ENCODE measurements at places on chromosomes 1 and 21.
A peak's percentile ranks its signal among the peaks of the same experiment; 100 is the strongest.

GRCh38 chr1:221878134-221878533, 136.2 kb upstream of the DUSP10 start:
- no peak for DNase-seq

- DNase-seq, result no peak
Measured at GRCh38 chr1:83500987-83501591, 497.8 kb downstream of the TTLL7 start.

- DNase-seq, result no peak
Measured at GRCh38 chr1:183859831-183860230, 54.9 kb downstream of the RGL1 start.

DNA sequence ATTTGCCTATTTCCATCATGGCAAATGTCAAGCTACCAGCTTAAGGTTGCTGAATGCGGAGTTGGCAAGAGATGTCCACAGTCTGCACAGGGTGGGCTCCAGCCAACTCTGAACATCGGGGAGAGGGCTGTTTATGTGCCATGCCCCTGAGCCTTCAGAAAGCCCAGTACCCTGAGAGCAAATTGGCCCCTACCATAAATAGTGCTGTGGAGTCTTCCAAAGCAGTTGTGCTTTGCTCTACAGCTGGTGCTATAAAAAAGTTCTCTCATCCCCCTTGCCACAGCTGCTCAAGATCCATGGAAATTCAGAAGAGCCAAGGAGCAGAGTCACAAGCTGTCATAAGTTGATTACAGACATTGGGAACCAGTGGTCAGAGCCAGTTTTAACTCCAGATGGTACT, 85.6 kb upstream of the CLDN14 start:
- DNase-seq, result no peak

DNA sequence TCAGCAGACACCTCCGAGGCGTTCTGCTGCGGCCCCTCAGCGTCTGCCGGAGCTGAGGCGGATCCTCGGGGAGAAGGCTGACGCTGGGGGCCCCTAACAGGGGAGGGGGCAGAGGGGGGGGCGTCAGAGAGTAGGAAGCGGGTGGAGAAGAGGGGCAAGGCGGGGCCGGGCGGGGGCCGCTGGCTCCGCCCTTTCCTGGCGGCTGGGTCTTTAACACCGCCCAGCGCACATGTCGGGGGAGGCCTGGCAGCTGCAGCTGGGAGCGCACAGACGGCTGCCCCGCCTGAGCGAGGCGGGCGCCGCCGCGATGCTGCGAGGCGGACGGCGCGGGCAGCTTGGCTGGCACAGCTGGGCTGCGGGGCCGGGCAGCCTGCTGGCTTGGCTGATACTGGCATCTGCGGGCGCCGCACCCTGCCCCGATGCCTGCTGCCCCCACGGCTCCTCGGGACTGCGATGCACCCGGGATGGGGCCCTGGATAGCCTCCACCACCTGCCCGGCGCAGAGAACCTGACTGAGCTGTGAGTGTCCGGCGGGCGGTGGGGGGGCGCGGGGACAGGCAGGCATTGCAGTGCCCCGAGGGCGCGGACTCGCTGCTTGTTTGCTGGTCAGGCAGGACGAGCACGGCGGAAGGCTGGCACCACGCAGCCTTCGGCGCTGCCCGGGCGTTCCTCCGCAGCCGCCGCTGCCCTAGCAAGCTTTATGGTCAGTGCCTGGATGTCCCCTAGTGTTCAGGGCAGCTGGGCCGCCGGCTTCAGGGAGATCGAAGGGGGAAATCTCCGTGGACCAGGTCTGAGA, at the start of gene NTRK1:
TSS of gene NTRK1 (plus strand) at position 238 of the 796 bp plus-strand sequence. CDS start at position 308, 70 bp downstream.
- peak; percentile 67 for DNase-seq

DNA sequence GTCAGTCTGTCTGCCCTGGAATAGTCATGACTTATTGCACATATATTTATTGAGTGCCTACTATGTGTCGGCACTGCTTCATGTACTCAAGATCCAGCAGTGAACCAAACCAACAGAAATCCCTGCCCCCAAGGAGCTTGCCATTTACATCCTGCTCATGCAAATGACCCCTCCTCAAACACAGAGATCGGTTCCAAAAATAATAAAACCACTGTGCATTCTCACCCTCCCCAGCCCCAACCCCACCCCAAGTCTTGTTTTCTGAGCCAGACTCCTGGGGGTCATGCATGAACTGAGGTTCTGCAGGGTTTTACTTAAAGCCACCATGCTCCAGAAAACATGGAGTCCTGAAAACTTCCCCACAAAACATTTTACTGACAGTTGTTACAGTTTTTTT, 61.9 kb downstream of the KIAA0040 start:
- no peak for DNase-seq

GRCh38 chr1:107863342-107863741, 101.6 kb downstream of the VAV3 start:
- DNase-seq, result no peak

DNA sequence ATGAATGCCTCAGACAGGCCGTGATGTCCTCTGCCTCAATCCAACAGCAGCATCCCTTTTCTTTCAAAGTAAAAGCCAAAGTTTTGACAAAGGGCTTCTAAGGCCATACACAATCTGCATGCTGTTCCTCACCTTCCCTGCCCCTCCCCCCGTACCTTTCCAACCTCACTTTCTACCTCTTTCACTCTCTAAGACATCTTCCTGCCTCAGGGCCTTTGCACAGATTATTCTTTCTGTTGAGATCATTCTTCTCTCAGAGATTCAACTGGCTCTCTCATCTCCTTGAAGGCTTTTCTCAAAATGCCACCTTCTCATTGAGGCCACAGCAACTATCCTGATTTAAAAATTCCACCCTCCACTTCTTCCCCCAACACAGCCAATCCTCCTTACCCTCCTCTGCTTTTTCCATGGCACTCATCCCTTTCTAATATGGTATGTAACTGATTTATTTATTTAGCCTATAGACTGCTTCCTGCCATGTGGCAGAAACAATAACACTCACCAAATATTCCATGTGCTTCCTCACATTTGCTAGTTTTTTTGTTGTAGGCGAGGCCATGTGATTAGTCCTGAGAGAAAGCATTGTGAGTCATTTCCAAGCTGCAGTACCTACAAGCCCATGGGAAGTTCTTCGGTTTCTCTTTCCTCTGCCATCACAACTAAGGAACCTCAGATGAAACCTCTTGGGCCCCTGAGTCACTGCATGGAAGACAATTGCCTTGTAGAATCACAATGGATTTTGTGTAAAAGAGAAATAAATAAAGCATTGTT, 58.7 kb upstream of the GADD45A start:
- no peak for DNase-seq

DNA sequence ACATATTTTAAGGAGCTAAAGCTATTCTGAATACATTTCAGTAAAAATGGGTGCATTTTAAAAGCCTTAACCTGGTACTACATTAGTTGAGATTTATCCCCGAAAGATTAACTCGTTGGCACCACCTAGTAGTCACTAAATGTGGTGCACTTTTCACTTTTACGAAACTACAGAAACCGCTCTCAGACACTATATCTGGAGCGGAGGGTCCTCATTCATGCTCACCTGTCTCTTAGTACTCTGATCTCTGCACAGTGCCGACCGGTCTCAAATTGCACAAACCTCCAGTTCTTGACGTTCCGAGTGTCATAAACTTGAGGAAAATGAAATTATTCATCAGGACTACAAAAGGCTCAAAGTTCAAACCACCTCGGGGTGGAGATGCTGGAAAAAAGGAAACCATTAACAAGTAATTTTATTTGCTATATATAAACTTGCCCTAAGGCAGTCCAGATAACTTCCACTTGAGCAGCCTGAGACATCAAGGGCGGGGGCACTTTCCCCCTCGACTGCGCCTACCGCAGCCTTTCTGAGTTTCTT, 722 bp downstream of the LZIC start:
- DNase-seq, result peak; percentile 19

- no peak for DNase-seq
Measured at GRCh38 chr1:219081943-219082925, 91.4 kb upstream of the LYPLAL1 start.

DNA sequence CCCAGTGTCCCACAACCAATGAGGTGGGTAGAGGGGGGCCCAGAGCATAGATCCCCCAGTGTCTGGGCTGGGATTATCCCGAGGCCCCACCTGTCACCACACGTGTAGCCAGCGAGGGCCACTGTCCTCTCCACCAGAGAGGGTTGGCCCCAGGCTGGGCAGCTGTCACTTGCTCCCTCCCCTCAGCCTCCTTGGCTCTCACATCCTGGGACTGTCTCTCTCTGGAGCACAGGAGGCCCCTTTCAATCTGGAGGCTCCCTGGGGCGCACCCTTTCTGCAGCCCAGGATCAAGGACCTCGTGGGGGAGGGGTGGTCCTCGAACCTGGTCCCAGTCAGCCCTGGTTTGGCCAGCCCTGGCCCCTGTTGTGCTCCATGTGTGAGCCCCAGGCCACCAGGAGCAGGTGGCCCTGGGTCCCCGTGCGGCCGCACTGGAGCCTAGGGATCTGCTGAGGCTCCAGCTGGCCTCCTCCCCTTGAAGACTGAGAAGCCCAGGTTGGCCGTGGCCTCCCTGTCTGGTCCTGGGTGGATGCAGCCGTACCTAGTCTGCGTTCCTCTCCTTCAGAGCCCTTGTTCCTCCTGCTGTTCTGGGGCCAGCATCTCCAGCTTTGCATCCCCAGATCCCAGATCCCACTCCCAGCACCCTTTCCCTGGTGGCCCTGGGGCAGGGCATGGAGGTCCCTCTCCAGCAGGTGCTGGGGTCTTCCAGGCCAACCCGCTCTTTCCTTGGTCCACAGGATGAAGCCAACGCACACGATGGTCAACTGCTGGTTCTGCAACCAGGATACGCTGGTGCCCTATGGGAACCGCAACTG, 6.7 kb downstream of the TMEM201 start:
- no peak for DNase-seq

- DNase-seq, result no peak
Measured at GRCh38 chr1:31583995-31584868, 7.9 kb downstream of the TINAGL1 start.

DNA sequence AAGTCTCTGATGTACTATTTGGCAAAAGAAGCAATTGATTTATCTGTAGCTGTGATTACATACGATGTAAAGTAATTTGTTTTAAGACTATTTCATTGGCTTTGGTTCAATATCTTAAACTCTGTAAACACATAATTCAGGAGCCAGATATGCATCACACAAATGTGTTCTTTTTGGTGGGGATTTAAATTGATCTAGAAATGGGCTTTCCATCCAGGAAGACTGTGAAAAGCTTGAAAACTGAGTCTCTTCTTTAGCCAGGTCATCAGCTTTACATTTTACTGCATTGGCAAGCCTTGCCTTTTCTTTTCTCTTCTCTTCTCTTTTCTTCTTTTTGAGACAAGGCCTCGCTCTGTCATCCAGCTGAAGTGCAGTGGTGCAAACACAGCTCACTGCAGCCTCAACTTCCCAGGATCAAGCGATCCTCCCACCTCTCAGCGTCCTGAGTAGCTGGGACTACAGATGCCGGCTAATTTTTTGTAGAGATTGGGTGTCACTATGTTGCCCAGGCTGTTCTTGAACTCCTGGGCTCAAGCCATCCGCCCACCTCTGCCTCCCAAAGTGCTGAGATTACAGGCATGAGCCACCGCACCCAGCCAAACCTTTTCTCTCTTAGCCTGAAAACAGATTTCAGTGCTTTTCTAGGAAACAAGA, 1.4 kb downstream of the RCAN3 start:
- no peak for DNase-seq

DNA sequence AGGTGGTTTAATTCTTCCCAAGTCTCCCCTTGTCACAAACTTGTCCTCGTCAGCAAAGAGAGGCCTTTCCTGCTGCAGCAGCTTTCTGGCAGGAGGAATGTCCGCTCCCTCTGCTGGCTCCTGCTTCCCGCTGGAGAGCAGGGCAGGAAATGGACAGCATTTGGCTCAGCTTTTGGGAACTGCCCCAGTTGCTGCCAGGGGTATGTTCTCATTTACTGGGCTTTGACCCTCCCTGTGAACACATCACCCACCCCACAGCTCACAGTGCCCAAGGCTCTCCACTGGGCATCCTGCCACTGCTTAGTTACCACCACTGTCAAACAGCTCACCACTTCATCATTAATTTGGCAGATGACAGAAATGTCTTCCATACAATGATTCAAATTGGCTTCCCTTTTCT, 75.4 kb downstream of the MRPL37 start:
- no peak for DNase-seq

GRCh38 chr1:246417813-246418564, 89.1 kb downstream of the SMYD3 start:
- no peak for DNase-seq

DNA sequence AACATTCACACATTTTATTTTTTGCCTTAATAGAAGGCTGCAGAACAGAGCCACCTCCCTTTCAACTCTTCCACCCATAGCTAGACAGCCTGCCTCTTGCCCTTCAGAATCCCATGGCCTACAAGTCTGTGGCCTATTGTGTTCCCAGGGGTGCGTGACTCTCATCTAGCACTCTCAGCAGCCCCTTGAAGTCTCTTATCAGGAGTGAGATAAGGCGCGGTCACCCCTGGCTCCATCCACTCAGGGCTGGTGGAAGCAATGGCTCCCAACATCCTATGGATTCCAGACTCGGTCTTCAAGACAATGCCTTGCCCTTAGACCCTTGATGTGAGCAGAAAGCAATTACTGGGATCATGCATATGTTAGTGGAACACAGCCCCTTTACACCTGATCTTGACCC, 264.1 kb upstream of the GREM2 start:
- DNase-seq, result no peak

DNA sequence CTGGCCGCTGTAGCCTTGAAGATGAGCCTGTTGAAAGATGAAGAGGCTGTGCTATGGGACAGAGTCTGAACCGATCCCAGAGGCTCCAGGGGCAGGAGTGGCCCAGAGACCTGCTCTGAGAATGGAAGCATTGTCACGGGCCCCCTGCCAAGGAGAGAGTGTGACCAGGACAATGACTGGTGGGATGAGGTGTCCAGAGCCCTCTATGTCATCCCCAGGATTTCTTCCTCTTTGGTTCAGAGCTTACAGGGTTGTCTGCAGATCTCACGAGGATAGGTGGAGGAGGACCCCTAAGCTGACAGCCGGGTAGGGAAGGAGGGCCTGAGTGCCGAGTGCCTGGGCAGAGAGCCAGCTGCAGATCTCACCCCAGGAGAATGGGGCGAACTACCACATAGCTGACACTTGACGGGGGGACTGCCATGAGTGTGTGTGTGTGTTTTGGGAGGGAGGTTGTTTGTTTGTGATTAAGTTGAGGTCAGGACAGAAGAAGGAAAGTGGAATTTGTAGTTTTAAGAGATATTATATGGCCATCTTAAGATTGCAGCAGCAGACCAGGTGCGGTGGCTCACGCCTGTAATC, 25.4 kb downstream of the PIK3CD start:
- no peak for DNase-seq

- no peak for DNase-seq
Measured at GRCh38 chr1:209721323-209721722, 16.7 kb downstream of the HSD11B1 start.

DNA sequence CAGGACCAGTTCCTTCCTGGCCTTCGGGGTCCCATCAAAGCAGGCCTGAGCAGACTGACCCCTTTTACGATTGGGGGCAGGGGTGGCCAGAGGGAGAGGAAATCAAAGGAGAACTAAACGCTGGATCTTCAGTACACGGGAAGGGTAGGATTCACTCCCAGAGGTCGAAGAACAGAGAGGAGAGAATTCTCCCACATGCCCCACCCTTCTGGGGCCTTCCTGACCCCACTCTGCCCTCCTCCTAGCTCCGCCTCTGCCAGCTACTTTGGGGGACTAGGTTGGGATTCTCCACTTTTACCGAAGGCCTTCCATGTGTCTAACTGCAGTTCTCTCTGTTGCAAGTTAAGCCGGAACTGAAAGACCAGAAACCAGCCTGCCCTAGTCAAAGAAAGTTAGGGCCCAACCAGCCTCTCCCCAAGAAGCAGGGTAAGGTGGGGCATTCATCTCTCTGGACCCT, 654 bp upstream of the ARHGEF2 start:
- DNase-seq, result no peak
